Testis (tissue), 5 donors: ENCODE measurements at places on chromosomes 6 and 20. TPM values are rescaled to one million over a fixed set of nuclear protein-coding genes. Genes with fewer than 3 reads are reported as not detected.
A peak's percentile ranks its signal among the peaks of the same experiment; 100 is the strongest.

Gene TREML2
- total RNA-seq = 1.1 TPM

DNA sequence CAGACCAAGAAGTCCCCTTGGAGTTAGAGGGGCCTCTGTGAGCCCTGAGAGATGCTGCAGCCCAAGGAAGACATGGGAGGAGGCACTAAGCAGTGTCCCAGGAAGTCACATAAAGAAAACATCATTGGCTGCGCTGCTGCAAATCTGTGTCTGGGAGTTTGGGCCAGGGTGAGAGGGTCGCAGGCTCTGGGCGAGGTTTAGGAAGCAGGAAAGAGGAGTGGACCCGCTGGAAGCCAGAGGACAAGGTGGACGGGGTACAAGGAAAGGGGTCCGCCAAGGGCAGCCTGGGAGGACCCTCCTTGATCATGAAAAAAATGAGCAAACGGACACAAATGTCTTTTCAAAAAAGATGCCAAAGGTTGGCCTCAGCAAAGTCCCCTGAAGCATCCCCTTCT lies 15.5 kb upstream of the SERPINB1 start:
- DNase-seq = no peak

Gene GSTA4
- 87.3 TPM for total RNA-seq

GRCh38 chr20:17281478-17281877 lies 54.6 kb downstream of the PCSK2 start:
- DNase-seq = peak; percentile 59

GRCh38 chr6:3733321-3733925 lies 18.1 kb downstream of the PXDC1 start:
- no peak for DNase-seq

DNA sequence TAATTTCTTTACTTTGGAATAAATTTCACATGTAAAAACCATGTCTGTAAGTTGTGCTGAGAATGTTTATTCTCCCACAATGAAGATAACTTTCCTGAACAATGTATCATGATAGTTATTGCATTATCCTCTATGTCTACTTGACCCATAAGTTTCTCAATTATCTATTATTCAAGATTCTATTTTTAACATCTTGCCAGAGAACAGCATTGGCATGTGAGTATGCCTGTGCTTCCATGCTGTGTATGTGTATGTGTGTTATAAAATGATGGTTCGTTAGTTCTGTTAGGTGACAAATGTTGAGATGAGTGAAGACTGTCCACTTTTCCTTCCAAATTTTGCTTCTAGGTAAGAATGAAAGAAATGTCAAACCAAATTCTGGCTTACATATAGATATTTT lies 111.9 kb downstream of the EYA4 start:
- no peak for DNase-seq

GRCh38 chr6:116695401-116695800 lies 14.4 kb downstream of the KPNA5 start:
- DNase-seq = no peak

Gene FAM217A
- 30.6 TPM for total RNA-seq

Gene KCNK16
- total RNA-seq = not detected

DNA sequence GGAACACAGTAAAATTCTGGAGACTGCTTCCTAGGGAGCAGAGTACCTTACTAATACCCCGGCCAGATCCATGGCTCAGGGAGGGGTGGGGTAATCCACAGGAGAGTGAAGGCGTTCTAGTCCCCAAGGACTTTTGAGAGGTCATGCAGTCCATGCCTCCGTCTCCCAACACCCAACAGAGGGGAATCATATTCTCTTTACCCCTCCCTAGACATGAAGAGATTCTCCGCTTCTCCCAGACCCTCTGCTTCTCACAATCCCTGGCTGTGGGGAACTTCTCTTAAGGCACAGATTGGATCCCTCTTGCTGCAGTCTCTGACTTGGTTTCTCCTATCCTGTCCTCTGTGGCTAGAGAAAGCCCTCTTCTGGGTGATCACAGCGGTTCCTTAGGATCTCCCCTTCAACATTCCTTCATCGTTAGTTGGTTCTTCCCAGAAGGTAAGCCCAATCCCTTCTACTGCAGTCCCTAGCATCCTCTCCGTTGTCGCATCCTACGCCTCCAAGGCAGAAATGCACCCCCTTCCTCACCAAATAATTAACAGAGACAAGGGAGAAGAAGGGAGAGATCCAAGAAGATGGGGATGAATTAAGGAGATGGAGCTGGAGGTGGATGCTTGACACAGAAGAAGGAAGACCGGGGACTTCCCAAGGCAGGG lies 562 bp downstream of the GGT7 start:
- no peak for DNase-seq

DNA sequence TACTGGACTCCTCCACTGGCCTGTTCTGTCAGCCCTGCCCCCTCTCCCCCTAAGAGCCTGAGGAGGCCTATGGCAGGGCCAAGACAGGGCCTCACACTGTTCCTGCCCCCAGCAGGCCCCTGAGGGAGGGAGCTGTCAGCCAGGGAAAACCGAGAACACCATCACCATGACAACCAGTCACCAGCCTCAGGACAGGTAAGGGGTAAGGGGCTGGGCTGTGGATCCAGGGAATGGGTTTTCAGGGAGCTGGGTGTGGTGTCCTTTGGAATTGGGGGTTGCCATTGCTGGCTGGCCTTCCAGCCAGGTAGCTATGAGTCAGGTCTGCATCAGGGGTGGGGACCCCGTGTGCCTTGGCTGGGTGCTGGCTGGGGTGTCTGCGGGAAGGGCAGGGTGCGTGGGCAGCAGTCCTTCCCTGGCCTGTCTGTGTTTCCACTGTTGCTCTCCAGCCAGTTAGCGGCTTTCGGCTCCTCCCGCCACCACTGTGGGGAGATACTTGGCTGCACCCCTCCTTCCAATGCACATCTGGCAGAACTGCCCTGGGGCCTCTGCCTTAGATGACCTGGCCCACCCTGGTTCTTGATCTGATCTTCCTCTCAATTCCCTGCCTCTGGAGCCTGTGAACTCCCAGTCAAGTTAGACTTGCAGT lies 3.9 kb downstream of the SLC29A1 start:
- no peak for DNase-seq

DNA sequence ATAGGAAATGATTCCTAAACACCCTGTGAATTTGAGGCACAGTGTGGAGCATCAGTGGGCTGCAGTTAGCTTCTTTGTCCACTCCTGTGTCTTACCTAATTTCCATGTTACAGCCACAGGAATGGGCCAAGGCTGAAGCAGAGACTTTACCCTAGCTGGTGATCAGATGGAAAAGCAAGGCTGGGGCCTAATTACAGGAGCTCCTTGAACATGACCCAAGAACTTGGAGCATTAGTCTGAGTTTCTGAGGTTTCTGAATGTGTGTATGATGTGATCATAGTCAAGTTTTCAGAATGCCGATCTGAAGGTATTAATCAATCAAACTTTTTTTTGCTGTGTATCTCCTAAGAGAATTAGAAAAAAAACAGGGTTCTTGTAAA lies 18.0 kb downstream of the HECA start:
- no peak for DNase-seq

GRCh38 chr20:56805313-56805712 lies 176.2 kb downstream of the TFAP2C start:
- DNase-seq = no peak

DNA sequence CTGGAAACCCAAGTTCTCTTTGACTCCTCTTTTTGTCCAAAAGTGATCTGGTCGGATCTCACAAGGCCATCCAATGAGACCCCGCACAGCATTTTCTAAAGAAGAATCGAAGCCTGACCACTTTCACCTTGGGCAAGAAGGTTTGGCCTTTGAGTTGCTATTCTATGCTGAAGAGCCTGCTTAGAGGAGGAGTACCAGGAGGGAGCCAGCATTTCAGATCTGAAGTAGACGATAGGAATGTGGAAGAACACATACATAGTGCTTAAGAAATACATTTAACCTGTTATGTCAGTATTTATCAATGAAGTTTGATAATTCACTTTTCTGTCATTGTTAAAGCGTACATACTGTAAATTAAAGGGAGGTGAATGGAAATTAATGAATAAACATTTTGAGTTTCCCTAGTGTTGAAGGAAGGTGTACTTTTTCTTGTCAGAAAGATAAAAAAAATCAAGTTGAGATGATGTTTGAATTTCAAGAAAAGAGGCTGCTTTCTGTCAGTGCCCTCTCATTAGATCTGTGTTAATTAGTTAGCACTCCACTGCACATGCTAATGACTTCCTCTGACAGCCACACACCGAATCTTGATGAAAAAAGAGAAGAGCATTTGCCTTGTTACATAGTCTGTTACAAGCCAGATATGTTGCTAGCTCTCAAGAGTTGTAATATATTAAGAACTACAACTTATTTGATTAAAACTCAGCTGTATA lies 10.9 kb upstream of the TDRD6 start:
- no peak for DNase-seq

Gene VSX1
- 0.16 TPM for total RNA-seq

DNA sequence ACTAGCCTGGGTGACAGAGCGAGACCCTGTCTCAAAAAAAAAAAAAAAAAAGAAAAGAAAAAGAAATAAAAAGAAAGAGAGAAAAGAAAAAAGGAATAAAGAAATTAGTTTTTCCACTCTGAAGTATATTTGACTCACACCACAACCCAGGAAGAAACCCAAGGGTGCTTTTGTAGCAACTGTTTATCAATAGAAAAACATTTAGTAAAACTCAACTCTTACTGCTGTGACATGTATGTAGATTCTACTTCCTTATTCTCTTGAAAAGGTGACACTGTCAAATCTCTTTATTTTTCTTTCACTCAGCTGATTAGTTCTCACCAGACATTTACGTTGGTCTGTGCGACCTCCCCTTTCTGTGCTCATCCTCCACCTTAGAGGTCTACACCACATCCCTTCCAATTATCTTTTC lies 99.9 kb upstream of the SHLD1 start:
- DNase-seq = no peak

Gene PGK2
- 73.8 TPM for total RNA-seq

Gene ETV7
- 0.68 TPM for total RNA-seq

GRCh38 chr6:24699521-24700359 lies 19.2 kb downstream of the C6orf62 start:
- no peak for DNase-seq

Gene DEFB124
- not detected for total RNA-seq

Gene LCA5
- total RNA-seq = 17.7 TPM

DNA sequence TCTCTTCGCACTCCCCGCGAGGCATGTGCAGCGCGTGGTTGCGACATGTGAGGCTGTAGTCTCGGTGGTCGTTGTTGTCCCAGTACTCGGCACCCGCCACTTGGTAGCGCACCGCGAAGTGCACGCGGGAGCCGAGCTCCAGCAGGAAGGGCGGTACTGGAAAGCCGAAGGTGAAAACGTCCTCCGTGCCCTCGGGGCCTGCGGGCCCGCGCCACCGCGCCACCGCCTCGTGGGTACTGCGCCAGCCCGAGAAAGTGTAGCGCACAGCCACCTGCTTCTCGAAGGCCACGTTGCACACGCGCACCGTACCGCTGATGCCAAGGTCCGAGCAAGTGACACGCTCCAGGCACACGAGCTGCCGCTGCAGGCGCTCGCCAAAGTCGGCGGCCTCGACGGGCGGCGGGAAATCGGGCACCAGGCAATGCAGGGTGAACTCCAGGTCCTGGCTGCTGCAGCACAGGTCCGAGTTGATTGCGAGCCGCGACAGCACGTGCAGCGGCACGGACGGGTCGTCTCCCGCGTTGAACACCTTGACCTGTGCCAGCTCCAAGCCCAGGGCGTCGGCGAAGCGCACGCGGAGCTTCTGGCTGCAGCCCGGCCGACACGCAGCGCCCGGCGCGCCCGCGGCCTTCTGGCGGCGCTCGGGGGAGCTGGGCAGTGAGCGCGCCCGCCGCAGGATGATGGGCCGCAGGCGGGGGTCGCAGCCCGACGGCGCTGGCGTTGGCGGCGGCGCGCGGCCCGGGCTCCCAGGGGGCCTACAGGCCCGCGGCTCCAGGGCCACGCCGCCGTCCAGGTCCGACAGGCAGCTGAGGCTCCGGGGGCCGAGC lies 840 bp downstream of the PPP1R3D start:
- DNase-seq = peak; percentile 23

DNA sequence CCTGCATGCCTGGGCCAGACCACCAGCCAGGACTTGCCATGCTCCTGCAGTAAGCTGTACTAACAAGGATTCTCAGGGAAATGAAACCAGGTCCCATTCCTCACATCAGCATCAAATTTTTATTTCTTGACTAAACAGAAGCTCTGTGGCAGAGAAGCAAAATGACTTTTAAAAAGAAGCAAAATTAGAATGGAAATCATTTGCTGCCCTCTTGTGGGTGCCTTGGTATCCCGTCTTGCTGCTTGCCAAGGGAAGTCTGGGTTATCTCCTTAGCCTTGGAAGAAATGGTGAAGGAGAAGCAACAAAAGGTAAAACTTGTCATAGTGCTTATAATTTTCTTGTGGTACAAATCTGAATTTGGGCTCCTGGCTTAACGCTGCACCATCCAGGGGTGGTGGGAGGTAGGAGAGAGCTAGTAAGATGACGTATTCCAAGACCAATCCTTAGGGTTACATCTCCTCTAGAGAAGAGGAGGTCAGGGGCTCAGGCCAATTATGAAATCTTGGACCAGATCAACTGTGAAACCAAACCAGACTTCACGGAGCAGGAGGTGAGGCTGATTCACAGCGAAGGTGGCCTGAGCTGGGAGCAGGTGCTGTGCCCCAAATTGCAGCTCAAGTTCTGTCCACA lies 107.5 kb downstream of the FAXC start:
- peak; percentile 32 for DNase-seq

DNA sequence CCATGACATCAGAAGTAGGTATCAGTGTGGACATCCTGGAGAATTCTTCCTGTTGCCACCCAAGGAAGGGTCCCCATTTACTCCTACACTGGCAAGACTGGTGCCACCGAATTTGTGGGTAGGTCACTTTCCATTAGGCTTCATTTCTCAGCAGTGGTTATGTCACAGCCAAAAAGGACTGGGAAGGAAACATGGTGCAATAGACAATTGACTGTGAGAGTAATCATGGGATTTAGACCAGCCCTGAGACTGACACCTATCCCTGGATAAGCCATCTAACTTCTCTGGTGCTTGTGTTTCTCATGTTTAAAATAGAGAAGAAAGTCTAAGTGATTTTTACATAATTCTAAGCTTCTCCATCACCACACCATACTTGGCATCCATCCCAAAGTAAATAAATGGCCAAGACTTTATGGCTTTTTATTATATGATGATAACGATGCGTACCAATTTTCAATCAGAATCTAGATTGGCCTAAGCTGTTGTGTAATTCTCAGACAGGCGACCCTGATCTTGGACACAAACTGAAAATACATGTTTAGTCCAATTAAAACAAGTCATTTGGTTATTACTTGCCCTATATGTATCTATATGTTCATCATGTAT lies 10.2 kb downstream of the SMPDL3A start:
- DNase-seq = no peak

Gene PPDPF
- 431 TPM for total RNA-seq

Gene TMEM244
- total RNA-seq = not detected
